ENCODE measurements at places on chromosomes 12 and 14. TPM values are rescaled to one million over a fixed set of nuclear protein-coding genes. Genes with fewer than 3 reads are reported as not detected.

ADAMTS20 gene
- total RNA-seq = not detected

CDKN1B gene
- total RNA-seq = 31.2 TPM

MYO1A gene
- not detected for total RNA-seq

EPYC gene
- not detected for total RNA-seq

CCDC198 gene
- total RNA-seq = not detected

DIP2B gene
- 20.0 TPM for total RNA-seq

IL31 gene
- total RNA-seq = not detected

DNA sequence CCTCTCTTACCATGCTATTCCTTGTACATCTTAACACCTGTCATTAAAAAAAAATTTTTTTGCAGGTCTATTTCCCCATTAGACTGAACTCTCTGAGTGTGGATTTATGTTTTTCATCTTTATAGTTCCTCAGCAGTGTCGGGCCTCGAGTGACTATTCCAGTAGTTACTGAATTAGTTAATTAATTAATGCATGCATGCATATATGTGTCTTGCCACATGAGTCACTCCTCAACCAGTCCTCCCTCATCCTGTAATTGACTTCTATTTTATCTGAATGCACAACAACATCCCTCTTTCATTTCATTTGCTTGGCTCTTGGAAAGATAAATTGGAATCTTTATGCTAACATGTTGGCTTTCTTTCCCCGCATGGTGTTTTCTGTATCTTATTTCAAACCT lies 35.6 kb downstream of the ERG28 start:
- no peak for DNase-seq
- no peaks in the 10 kb centered on the region for H3K36me3 ChIP-seq
- H3K4me3 ChIP-seq = no peak overlapping the region

DNA sequence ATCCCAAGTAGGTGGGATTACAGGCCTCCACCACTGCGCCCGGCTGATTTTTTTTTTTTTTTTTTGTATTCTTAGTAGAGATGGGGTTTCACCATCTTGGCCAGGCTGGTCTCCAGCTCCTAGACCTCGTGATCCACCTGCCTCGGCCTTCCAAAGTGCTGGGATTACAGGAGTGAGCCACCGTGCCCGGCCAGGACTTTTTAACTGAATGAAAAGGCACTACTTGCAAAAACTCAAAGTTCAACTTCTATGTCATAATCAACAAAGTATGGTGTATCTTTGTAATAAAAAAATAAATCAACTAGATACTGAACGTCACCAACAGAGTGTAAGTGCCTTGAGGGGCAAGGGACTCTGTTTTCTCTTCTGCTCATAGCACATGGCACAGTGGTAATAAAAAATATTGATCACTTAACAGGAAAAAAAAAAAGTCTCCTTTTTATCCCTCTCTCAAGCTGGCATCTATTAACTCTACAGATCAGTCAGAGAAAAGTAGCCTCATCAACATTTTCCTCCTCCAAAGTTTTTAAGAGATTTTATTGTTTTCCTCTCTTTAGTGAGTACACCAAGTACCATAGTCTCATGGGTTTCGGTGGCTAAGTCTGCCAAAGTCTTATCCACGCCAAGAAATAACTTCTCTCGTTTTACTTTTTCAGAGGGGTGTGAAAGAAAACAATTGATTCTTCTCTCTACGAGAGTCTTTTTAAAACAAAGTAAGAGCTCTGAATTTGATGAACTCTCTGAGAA lies 10.6 kb upstream of the FOXN3 start:
- DNase-seq = no peak
- peaks cover 3% of the 10 kb centered on the region for H3K36me3 ChIP-seq
- H3K4me1 ChIP-seq = peaks cover 69% of the 10 kb centered on the region
- peaks cover 4% of the 10 kb centered on the region for H3K27me3 ChIP-seq
- peak overlapping the region; percentile 49 for H3K27ac ChIP-seq

- no peak for DNase-seq
- H3K27ac ChIP-seq = peak overlapping the region; percentile 84
- H3K36me3 ChIP-seq = no peaks in the 10 kb centered on the region
- peaks cover 80% of the 10 kb centered on the region for H3K4me1 ChIP-seq
- peaks cover 22% of the 10 kb centered on the region for H3K27me3 ChIP-seq
Measured at GRCh38 chr14:60648249-60648933, 886 bp downstream of the SIX1 start.

DNA sequence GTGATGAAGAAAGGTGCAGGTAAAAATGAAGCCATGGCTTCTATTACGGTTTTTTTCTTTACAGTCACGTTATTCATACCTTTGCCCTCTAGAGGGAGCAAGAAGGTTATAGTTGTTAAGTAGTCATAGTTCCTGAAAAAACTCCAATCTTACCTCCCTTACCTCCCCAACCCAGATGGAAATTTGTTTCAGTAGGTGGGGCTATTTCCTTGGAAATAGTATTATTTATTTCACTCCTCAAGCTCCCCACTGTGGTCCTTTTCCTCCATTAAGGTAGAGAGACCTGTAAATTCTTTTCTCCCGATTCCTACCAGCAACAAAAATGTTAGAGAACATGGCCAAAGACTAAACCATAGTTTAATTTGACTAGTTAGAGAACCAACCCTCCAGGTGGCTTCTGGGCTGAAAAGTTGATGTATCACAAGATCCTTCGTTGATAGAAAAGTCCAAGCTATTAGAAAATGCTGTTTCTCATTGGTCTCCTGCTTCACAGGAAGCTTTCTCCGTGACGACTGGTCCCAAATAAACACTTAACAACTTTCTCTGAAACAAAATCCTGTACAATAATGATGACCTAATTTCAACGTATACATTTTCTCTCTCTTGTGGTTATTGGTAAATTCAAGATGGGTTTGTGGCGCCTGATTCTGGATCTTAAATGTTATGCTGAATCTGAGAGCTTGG lies 43.5 kb downstream of the TMX1 start:
- no peak overlapping the region for H3K4me3 ChIP-seq
- DNase-seq = peak; percentile 86
- H3K27me3 ChIP-seq = no peaks in the 10 kb centered on the region
- peak overlapping the region; percentile 61 for H3K27ac ChIP-seq

GRCh38 chr12:11868027-11868426 lies 202.7 kb upstream of the BCL2L14 start:
- no peaks in the 10 kb centered on the region for H3K27me3 ChIP-seq
- peaks cover 7% of the 10 kb centered on the region for H3K4me1 ChIP-seq
- DNase-seq = no peak
- peaks cover 40% of the 10 kb centered on the region for H3K36me3 ChIP-seq

- no peak overlapping the region for H3K4me3 ChIP-seq
- no peaks in the 10 kb centered on the region for H3K36me3 ChIP-seq
- H3K27me3 ChIP-seq = peaks cover 4% of the 10 kb centered on the region
- H3K4me1 ChIP-seq = peaks cover 10% of the 10 kb centered on the region
- DNase-seq = no peak
Measured at GRCh38 chr14:55116246-55117030, 12.6 kb upstream of the LGALS3 start.

DNA sequence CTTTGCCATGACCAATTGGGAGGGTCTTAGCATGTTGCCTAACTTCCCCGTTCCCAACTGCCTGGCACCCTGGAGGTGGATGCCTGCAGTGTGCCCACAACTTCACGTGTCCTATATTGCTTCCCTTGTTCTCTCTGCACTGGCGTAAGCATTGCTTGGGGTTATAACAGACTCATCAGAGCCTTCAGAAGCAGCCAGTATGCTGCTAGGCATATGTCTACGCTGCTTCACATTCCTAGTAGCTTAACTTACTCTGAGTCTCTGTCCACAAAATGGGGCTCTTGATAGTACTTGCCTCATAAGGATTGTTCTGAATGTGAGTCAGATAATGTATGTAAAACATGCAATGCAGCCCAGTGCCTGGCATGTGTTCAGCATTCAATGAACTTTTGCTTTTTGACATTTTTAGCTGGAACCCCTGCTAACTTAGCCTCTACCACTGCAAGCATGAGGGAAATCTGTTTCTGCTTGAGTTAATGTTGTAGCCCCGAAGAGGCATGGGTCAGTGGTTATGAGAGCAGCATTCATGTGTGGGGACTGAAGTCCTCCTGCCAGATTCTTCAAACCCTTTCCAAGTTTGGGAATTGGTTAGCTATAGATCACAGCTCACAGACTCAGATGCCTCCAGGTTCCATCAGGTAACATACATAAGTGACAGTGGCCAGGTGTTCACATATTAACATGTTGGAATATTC lies 2.8 kb downstream of the SLC5A8 start:
- H3K27me3 ChIP-seq = no peaks in the 10 kb centered on the region
- no peak overlapping the region for H3K4me3 ChIP-seq
- H3K4me1 ChIP-seq = no peaks in the 10 kb centered on the region
- no peaks in the 10 kb centered on the region for H3K36me3 ChIP-seq
- H3K27ac ChIP-seq = no peak overlapping the region

DNA sequence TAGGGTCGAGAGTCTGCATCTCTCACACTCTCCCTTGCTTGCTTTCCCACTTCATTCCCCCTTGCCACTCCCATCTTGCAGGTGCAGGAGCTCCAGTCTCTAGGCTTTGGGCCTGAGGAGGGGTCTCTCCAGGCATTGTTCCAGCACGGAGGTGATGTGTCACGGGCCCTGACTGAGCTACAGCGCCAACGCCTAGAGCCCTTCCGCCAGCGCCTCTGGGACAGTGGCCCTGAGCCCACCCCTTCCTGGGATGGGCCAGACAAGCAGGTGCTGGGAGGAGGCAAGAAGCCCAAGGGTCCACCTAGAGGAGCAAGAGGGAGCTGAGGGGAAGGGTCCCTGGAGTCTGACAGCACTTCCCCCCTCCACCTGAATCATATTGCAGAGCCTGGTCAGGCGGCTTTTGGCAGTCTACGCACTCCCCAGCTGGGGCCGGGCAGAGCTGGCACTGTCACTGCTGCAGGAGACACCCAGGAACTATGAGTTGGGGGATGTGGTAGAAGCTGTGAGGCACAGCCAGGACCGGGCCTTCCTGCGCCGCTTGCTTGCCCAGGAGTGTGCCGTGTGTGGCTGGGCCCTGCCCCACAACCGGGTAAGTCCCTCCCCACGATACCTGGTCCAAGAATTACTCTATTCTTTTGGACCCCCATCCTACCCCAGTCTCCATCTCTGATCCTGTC lies 4.2 kb downstream of the RNF31 start:
- H3K4me3 ChIP-seq = no peak overlapping the region
- H3K36me3 ChIP-seq = peaks cover 14% of the 10 kb centered on the region
- no peak for DNase-seq
- H3K27me3 ChIP-seq = peaks cover 3% of the 10 kb centered on the region
- no peak overlapping the region for H3K27ac ChIP-seq
- H3K4me1 ChIP-seq = peaks cover 12% of the 10 kb centered on the region

GRCh38 chr12:5083955-5084849 lies 40.5 kb downstream of the KCNA5 start:
- no peaks in the 10 kb centered on the region for H3K36me3 ChIP-seq
- peaks cover 13% of the 10 kb centered on the region for H3K27me3 ChIP-seq
- H3K4me3 ChIP-seq = no peak overlapping the region
- DNase-seq = peak; percentile 54
- no peak overlapping the region for H3K27ac ChIP-seq
- H3K4me1 ChIP-seq = peaks cover 37% of the 10 kb centered on the region

DNA sequence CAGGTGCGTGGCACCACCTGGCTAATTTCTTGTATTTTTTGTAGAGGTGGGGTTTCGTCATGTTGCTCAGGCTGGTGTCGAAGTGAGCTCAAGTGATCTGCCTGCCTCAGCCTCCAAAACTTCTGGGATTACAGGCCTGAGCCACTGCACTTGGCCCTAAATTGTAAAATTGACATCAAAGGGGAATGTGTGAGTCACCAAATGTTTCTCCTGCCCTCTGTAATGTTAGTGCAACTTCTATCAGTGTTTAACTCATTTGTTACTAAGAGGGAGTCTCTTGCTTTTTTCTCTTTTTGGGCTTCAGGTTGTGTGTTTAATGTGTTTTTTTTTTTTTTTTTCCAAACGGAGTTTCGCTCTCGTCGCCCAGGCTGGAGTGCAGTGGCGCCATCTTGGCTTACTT lies 2.3 kb downstream of the TULP3 start:
- peaks cover 52% of the 10 kb centered on the region for H3K4me1 ChIP-seq
- H3K4me3 ChIP-seq = peak overlapping the region; percentile 88

DNA sequence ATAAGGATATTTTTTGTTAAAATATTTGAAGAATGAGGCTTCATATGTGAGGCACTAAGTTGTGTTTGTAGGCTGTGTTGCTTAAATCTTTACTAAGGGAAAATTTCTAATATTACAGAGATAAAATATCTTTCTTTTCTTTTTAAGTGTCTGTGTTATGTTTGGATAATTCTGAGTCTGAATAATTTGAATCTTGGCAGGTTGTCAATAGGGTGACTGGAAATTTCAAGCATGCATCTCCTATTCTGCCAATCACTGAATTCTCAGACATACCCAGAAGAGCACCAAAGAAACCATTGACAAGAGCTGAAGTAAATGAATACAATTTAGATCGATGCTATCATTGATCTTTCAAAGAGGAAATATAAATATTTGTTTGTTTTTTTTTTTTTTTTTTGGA lies 29.4 kb downstream of the TMPO start:
- no peak overlapping the region for H3K4me3 ChIP-seq
- no peaks in the 10 kb centered on the region for H3K27me3 ChIP-seq
- H3K36me3 ChIP-seq = peaks cover 27% of the 10 kb centered on the region
- H3K4me1 ChIP-seq = peaks cover 20% of the 10 kb centered on the region
- no peak overlapping the region for H3K27ac ChIP-seq
- no peak for DNase-seq

DNA sequence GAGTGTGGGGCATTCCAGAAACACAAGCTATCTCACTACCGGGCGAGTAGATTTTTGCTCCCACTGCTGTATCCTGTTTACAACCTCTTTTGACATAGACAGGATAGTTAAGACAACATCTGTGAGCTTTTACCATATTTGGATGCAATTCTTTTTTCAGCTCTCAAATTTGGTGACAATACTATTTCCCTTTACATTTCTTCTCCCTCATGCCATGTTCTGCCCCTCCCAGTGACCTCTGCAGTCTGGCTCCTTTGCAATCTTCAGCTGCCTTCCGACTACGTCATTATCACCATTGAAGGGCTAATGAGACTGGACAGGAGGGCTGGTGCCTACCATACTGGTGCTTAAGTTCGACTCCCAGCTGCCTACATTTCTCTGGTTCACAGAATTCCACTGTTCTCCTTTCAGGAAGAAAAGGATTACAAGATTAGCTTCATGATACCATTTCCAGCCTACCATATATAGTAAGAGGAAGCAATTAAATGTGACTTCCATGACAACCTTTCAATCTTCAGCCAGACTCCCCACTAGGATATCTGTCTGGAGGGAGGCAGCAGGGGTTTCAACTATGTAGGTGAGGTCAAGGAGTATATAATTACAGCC lies 251.6 kb downstream of the PHLDA1 start:
- H3K27ac ChIP-seq = no peak overlapping the region
- no peak for DNase-seq
- no peaks in the 10 kb centered on the region for H3K36me3 ChIP-seq
- peaks cover 2% of the 10 kb centered on the region for H3K27me3 ChIP-seq
- H3K4me3 ChIP-seq = no peak overlapping the region

- peak within 1 kb of the TSS; percentile 7 for H3K4me3 ChIP-seq
- peak within 1 kb of the TSS; percentile 82 for H3K27ac ChIP-seq
- H3K36me3 ChIP-seq = no peaks in the 10 kb centered on the region
- DNase-seq = peak; percentile 32
- H3K27me3 ChIP-seq = no peaks in the 10 kb centered on the region
- H3K4me1 ChIP-seq = peaks cover 24% of the 10 kb centered on the region
Measured at GRCh38 chr12:91182636-91183455, at the start of gene DCN. Gene DCN (minus strand): TSS chr12:91182817. CDS start chr12:91178552, 4,265 bp downstream.

- no peaks in the 10 kb centered on the region for H3K36me3 ChIP-seq
- H3K27me3 ChIP-seq = no peaks in the 10 kb centered on the region
- H3K4me3 ChIP-seq = no peak overlapping the region
- H3K27ac ChIP-seq = no peak overlapping the region
- DNase-seq = no peak
- no peaks in the 10 kb centered on the region for H3K4me1 ChIP-seq
Measured at GRCh38 chr12:101527682-101528081, 52.5 kb downstream of the SPIC start.

- peaks cover 20% of the 10 kb centered on the region for H3K4me1 ChIP-seq
- H3K36me3 ChIP-seq = no peaks in the 10 kb centered on the region
- no peak overlapping the region for H3K4me3 ChIP-seq
- peaks cover 4% of the 10 kb centered on the region for H3K27me3 ChIP-seq
- H3K27ac ChIP-seq = no peak overlapping the region
- DNase-seq = peak; percentile 25
Measured at GRCh38 chr12:51281202-51281924, 11.1 kb upstream of the SMAGP start.

Measured in HFFc6 (cell line).